ENCODE measurements at places on chromosomes 3 and 15. TPM values are rescaled to one million over a fixed set of nuclear protein-coding genes. Genes with fewer than 3 reads are reported as not detected.

The CFAP92 gene
- polyA plus RNA-seq: 0.09 TPM

The C2CD4A gene
- polyA plus RNA-seq: 0.19 TPM

The CFAP44 gene
- 1.7 TPM for polyA plus RNA-seq

The GP5 gene
- polyA plus RNA-seq: not detected

The DUOXA2 gene
- polyA plus RNA-seq: not detected

The GPR62 gene
- polyA plus RNA-seq: 0.07 TPM

The SUCNR1 gene
- polyA plus RNA-seq: not detected

The RARRES1 gene
- 2.9 TPM for polyA plus RNA-seq

The DNASE1L3 gene
- 0.73 TPM for polyA plus RNA-seq

The DGKG gene
- 3.6 TPM for polyA plus RNA-seq

The ZMYND10 gene
- 0.23 TPM for polyA plus RNA-seq

The ZNF621 gene
- polyA plus RNA-seq: 9.9 TPM

The CCR3 gene
- polyA plus RNA-seq: 0.10 TPM

The C2CD4B gene
- 8.6 TPM for polyA plus RNA-seq

The SPTBN5 gene
- 0.13 TPM for polyA plus RNA-seq

The P2RY14 gene
- 1.2 TPM for polyA plus RNA-seq

The CLRN1 gene
- polyA plus RNA-seq: not detected

The SLC24A5 gene
- not detected for polyA plus RNA-seq

The CMTM8 gene
- polyA plus RNA-seq: 4.0 TPM

The C3orf85 gene
- not detected for polyA plus RNA-seq

The ILDR1 gene
- not detected for polyA plus RNA-seq

The TNFSF10 gene
- polyA plus RNA-seq: 17.6 TPM

The CNTN4 gene
- 0.68 TPM for polyA plus RNA-seq

The MBD4 gene
- polyA plus RNA-seq: 17.9 TPM

The RARB gene
- 1.9 TPM for polyA plus RNA-seq

The SMAD6 gene
- polyA plus RNA-seq: 3.0 TPM

The C3orf49 gene
- 0.08 TPM for polyA plus RNA-seq

The TKT gene
- polyA plus RNA-seq: 25.6 TPM

The MYO5A gene
- 3.6 TPM for polyA plus RNA-seq

The CLEC3B gene
- 24.6 TPM for polyA plus RNA-seq

The LYZL4 gene
- not detected for polyA plus RNA-seq

The SEMA6D gene
- 1.1 TPM for polyA plus RNA-seq

The BFSP2 gene
- polyA plus RNA-seq: not detected

The DMXL2 gene
- 2.9 TPM for polyA plus RNA-seq

The CHRFAM7A gene
- 0.32 TPM for polyA plus RNA-seq

The BUB1B gene
- polyA plus RNA-seq: 0.10 TPM

The TAGLN3 gene
- 0.21 TPM for polyA plus RNA-seq

The MESP1 gene
- polyA plus RNA-seq: 5.1 TPM

The LAMB2 gene
- polyA plus RNA-seq: 81.6 TPM

The CALML4 gene
- 0.85 TPM for polyA plus RNA-seq

The ETV5 gene
- polyA plus RNA-seq: 8.0 TPM

The PLA2G4D gene
- polyA plus RNA-seq: not detected

The FGF7 gene
- 1.5 TPM for polyA plus RNA-seq

The GDPGP1 gene
- polyA plus RNA-seq: 3.1 TPM

The REC114 gene
- not detected for polyA plus RNA-seq

The LTF gene
- 0.73 TPM for polyA plus RNA-seq

The UNC13C gene
- polyA plus RNA-seq: 0.77 TPM

The IQCF5 gene
- polyA plus RNA-seq: not detected

Measured in psoas muscle (tissue), 8 donors.